Vein endothelial cell (primary cell): ENCODE measurements at places on chromosomes 1 and 21. TPM values are rescaled to one million over a fixed set of nuclear protein-coding genes. Genes with fewer than 3 reads are reported as not detected.

The AVPR1B gene
- total RNA-seq: not detected in 2 replicates

The ADGRL2 gene
- total RNA-seq: 135 and 191 TPM in 2 replicates

The FCN3 gene
- 0.33 and 0.48 TPM in 2 replicates for total RNA-seq

The HCRTR1 gene
- 1.3 and 2.0 TPM in 2 replicates for total RNA-seq

The PLA2G5 gene
- total RNA-seq: not detected in 2 replicates

The VPS72 gene
- 58.5 and 60.7 TPM in 2 replicates for total RNA-seq

The STIL gene
- total RNA-seq: 9.5 and 22.9 TPM in 2 replicates

The E2F2 gene
- total RNA-seq: 1.9 and 2.6 TPM in 2 replicates

The SEC16B gene
- total RNA-seq: 0.65 and 1.2 TPM in 2 replicates

The KPRP gene
- total RNA-seq: not detected in 2 replicates

The SPRR3 gene
- not detected in 2 replicates for total RNA-seq

The PCNX2 gene
- total RNA-seq: 3.6 and 6.2 TPM in 2 replicates

The SOX13 gene
- total RNA-seq: 24.6 and 39.5 TPM in 2 replicates

The CHAF1B gene
- 4.2 and 6.3 TPM in 2 replicates for total RNA-seq

The RGSL1 gene
- 0.65 TPM in 1 of 2 replicates, not detected in the other for total RNA-seq

The RGS5 gene
- 14.9 and 30.1 TPM in 2 replicates for total RNA-seq

The RC3H1 gene
- 43.1 and 55.1 TPM in 2 replicates for total RNA-seq

The METTL13 gene
- 13.4 and 17.1 TPM in 2 replicates for total RNA-seq

The FNDC5 gene
- total RNA-seq: 0.33 and 0.48 TPM in 2 replicates

The SH2D1B gene
- not detected in 2 replicates for total RNA-seq

The ADAMTSL4 gene
- 0.38 and 0.65 TPM in 2 replicates for total RNA-seq
